Mammary epithelial cell (primary cell): ENCODE measurements at places on chromosomes 1 and 21. TPM values are rescaled to one million over a fixed set of nuclear protein-coding genes. Genes with fewer than 3 reads are reported as not detected.

NR1I3 gene
- total RNA-seq = not detected in 2 replicates

OPTC gene
- total RNA-seq = not detected

CNR2 gene
- total RNA-seq = not detected in 2 replicates

SLC2A5 gene
- total RNA-seq = under 0.01 TPM

RNF220 gene
- 56.4 and 65.8 TPM in 2 replicates for total RNA-seq

LCE1E gene
- total RNA-seq = not detected

SELP gene
- not detected in 2 replicates for total RNA-seq

KLHL12 gene
- 28.3 TPM for total RNA-seq
